Glutamatergic neuron (in vitro differentiated cells): ENCODE measurements at places on chromosomes 7 and 10.

GRCh38 chr10:90652519-90652918, 205.3 kb downstream of the HTR7 start:
- DNase-seq = no peak

- no peak for DNase-seq
These were observed 12.9 kb upstream of the GRID2IP start for GRCh38 chr7:6563936-6564770.

- DNase-seq = no peak
These were observed 123.0 kb upstream of the VSTM2A start for GRCh38 chr7:54419209-54419608.

DNA sequence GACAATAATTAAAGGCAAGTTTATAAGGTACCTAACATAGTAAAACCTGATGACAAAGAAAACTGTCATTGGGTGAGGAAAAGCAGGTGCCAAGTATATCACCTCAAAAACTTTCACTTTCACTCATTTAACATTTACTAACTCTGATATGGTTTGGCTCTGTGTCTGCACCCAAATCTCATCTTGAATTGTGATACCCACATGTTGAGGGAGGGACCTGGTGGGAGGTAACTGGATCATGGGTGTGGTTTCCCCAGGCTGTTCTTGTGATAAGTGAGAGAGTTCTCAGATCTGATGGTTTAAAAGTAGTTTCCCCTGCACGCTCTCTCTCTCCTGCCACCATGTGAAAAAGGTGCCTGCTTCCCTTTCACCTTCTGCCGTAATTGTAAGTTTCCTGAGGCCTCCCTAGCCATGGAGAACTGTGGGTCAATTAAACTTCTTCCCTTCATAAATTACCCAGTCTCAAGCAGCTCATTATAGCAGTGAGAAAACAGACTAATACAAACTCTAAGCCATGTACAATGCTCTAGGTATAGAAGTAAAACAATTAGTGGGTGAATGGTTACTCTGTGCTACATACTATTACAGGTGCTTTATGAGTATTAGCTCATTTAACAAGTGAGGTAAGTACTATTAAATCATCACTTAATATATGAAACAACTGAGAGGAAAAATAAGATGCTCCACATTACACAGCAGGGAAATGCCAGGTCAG, 199.0 kb downstream of the CHCHD3 start:
- no peak for DNase-seq

DNA sequence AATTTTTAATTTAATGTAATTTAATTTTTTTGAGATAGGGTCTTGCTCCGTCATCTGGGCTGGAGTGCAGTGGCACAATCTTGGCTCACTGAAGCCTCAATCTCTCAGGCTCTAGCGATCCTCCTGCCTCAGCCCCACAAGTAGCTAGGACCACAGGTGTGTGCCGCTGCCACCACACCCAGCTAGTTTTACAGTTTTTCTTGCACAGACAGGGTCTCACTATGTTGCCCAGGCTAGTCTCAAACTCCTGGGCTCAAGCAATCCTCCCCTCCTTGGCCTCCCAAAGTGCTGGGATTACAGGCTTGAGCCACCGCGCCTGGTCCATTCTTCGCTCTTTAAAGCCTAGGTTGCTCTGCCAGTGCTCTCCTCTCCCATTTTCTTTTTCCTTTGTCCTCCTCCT, 12.9 kb downstream of the CALML3 start:
- DNase-seq = no peak

DNA sequence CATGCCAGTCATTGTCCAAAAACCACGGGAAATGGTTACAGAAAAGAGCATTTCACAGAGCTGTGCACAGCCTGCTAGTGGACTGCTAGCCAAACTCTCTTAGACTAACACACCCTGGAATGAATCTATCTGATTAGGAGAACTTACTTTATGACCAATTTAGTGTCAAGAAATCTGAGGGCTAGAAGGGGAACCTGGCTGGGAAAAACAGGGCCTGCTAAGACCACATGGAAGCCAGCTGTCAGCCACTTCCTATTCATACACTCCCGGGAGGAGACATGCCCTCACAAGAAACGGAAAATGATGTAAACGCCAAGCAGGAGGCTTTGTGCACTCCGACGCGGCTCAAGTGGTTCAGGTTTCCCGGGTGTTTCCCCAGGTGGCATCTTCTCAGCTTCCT, 54.8 kb downstream of the MPP7 start:
- DNase-seq = peak; percentile 36

- no peak for DNase-seq
These were observed 46.4 kb downstream of the CASD1 start for GRCh38 chr7:94556028-94556427.

DNA sequence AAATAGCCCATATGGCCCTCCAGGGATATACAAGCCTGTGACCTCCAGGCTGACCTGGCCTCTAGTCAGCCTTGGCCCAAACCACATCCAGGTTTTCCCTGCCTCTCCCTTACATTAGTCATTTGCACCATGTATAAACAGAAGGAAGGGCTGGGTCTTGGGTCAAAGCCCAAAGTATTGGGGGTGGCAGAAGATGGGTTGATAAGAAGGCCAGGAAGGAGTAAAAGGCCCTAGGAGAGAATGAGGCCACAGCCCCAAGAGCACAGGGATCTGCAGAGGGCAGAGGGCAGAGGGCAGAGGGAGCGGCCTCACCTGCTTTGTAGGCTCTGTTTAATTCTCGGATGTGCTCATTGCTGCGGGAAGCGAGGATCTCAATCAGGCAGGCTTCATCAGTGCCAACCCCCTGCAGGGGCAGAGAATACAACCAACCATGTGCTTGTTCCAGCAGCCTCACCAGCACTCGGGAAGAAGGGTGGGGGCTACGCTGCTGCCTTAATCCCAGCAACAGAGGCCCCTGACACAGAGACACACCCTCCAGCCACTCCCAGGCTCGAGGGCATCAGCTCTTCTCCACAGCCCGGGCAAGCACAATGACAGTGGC, 31.3 kb downstream of the PLAC9 start:
- DNase-seq = no peak

DNA sequence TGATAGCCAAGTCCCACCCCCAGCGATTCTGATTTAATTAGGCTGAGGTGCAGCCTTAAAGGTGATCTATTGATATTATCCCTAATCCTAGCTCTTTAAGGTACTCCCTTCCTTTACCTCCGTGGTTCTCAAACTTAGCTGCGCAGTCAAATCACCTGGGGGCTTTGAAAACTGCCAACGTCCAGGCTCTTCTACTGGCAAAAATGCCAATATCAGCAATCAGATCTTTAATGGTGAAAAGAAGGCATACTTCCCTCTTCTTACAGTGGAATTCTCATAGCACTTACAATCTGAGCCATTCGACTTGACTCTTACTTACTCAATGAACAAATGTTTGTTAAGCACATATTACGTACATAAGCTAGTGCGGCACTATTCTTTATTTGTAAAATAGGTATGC, 704 bp upstream of the SLC35B4 start:
- no peak for DNase-seq

GRCh38 chr10:88528806-88529570, 54.1 kb downstream of the RNLS start:
- no peak for DNase-seq

DNA sequence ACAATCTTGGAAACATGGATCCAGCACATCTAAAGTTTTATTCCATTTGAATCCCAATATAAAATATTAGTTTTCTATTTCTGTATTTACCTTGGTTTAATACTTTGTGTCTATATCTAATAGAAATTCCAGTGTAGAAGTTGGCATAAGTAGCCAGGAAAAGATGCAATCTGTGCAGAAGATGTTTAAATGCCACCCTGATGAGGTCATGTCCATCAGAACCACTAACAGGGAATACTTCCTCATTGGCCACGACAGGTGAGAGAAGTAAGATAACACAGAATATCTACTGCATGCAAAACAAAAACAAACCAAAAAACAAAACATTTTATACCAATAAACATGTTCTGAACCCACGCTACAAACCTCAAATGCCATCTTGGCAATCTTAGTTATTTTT, 15.7 kb downstream of the PLEKHS1 start:
- DNase-seq = no peak

- no peak for DNase-seq
These were observed 65.1 kb upstream of the PIP4K2A start for GRCh38 chr10:22779331-22780019.

GRCh38 chr10:19922236-19922963, 106.2 kb downstream of the PLXDC2 start:
- no peak for DNase-seq

- DNase-seq = no peak
These were observed 467.7 kb upstream of the KLF6 start for GRCh38 chr10:4252701-4253100.

DNA sequence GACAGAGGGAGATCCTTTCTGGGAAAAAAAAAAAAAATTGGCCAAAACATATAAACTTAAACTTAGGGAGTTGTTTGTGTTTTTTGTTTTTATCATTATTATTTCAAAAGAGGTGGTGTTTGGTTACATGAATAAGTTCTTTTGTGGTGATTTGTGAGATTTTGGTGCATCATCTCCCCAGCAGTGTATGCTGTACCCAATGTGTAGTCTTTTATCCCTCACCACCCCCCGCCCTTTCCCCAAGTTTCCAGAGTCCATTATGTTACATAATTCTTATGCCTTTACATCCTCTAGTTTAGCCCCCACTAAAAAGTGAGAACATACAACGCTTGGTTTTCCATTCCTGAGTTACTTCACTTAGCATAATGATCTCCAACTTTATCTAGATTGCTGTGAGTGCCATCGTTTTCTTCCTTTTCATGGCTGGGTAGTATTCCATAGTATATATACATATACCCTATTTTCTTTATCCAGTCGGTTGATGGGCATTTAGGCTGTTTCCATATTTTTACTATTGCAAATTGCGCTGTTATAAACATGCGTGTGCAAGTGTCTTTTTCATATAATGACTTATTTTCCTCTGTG, 148.1 kb upstream of the ZNF92 start:
- no peak for DNase-seq

- DNase-seq = no peak
These were observed 95.3 kb downstream of the SEC61G start for GRCh38 chr7:54663603-54664234.

DNA sequence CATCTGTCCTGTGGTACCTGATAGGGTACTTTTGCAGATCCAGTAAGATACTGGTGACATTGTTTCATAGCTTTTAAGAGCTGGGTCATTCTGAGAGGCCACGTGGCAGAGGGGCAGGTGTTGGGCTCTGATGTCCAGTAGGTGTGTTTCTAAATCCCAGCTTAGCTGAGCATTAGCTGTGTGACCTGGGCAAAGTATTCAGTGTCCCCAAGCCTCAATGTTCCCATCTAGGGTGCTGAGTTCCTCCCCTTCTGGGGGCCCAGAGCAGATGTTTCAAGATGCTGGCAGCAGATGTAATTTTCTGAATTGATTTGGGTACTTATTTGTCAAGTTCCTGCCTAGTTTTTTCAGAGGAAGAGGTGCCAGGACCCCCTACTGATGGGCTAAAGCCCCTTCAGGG, 52.9 kb downstream of the NEURL1 start:
- DNase-seq = no peak

DNA sequence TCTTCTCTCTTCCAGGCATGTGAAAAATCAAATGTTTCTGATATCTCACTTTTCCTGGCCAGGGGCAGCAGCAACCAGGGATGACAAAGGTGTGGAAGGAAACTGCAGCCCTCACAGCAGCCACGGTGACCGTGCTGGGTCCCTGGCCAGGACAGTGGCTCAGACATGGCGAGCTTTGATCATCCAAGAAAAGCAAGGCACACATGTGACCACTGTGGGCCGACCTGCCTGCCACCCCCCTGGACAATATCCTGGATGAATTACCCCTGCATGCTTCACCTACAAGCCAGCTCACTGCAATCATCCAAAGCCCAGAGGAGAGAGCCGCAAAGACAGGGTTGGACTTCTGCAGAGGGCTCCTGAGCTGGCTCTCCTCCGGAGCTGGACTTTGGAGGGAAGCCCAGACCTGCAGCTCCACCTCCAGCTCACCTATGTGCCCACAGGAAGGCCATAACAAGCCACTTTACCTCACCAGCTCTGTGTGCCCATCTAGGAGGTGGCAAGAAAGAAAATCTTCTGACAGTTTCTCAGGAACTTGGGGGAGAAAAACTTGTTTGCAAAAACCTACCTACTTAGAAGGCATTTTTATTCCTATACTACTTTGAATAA, 2.7 kb downstream of the CHST15 start:
- DNase-seq = no peak

- peak; percentile 93 for DNase-seq
These were observed 5.9 kb upstream of the SUN1 start for GRCh38 chr7:826230-826917.

DNA sequence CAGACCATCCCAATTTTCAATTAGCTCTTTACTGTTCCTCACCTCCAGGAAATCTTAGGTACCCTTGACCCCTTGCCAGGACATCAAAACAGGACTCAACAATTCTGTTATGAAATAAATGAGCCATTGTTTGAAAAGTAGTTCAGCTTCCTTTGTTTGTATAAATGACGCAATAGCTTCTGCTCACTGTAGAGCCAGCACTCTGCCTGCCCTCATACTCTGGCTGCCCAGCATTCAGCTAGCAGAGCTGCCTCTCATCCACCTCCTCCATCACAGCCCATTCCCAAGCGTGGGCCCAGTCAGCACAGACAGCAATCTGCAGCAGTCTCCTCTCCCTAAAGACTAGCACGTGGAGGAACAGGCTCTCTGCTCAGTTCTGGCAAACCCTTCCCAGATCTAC, 478.6 kb downstream of the GRID1 start:
- no peak for DNase-seq

GRCh38 chr7:152859781-152860191, 100.2 kb downstream of the ACTR3B start:
- DNase-seq = no peak

DNA sequence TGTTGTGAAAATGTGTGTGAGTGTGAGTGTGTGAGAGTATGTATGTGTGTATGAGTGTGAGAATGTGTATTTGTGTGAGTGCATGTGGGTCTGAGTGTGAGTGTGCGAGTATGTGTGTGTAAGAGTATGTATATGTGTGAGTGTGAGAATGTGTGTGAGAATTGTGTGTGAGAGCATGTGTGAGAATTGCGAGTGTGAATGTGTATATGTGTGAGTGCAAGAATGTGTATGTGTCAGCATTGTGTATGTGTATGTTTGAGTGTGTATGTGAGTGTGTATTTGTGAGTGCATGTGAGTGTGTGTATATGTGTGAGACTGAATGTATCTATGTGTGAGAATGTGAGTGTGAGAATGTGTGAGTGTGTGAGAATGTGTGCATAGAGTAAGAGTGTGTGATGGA, 72.0 kb upstream of the PCBD1 start:
- no peak for DNase-seq

GRCh38 chr7:57820477-57820876, 370.5 kb downstream of the ZNF716 start:
- no peak for DNase-seq

DNA sequence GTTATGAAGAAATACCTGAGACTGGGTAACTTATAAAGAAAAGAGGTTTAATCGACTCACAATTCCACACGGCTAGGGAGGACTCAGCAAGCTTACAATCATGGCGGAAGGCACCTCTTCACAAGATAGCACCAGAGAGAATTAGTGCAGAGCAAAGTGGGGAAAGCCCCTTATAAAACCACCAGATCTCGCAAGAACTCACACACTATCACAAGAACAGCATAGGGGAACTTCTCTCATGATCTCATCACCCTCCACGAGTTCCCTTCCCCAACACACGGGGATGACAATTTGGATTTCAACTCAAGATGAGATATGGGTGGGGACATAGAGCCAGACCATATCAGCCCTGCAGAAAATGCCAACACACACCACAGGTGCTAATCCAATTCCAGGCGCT, 218.7 kb downstream of the PARD3 start:
- no peak for DNase-seq

GRCh38 chr10:92517034-92517655, 56.7 kb downstream of the IDE start:
- peak; percentile 51 for DNase-seq
